ENCODE measurements at places on chromosomes 13 and 19.

- DNase-seq, result no peak
Observed at GRCh38 chr13:86741762-86742285, 929.3 kb upstream of the SLITRK5 start.

DNA sequence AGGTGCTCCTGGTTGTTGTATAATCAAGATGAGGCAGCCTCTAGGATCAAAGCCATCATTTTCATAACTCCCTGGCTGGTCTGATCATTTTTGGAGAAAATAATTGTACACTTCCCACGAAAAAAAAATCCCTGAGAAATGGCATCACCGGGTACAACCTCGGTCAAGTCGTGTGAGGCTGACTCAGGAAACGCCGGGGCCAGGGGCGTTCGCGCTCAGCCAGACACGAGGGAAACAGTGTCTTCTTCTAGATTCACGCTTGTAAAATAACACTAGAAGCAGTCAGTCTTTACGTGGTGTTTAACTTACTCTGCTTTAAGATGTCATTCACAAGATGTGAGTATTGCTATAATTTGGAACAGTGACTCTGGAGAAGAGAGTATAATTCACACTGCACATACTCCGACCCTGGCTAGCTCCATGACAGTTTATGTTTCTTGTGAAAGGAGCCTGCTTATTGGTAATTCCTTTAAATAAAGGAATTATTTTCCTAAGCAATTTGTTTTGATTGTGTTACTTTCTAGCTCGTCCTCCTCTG lies 109.0 kb upstream of the SOX1 start:
- no peak for DNase-seq

GRCh38 chr19:11296264-11296663 lies 304 bp downstream of the TSPAN16 start:
- DNase-seq, result no peak

DNA sequence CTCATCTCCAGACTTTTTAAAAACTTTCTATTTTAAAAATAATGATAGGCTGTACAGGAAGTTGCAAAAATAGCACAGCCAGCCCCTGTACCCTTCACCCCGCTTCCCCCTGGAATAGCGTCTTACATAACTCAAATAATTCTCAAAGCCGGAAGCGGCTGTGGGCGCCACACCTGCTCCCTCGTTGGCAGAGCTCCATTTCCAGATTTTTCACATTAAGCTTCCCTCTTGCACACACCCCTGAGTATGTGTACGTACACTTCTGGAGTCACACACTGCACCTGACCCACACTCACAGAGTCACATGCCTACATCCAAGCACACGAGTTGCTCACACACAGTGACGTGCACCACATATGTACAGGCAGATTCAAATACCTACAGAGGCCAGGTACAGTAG lies 24.9 kb upstream of the DPP9 start:
- peak; percentile 36 for DNase-seq

- DNase-seq, result no peak
Observed at GRCh38 chr19:746956-747355, 4.0 kb upstream of the MISP start.

DNA sequence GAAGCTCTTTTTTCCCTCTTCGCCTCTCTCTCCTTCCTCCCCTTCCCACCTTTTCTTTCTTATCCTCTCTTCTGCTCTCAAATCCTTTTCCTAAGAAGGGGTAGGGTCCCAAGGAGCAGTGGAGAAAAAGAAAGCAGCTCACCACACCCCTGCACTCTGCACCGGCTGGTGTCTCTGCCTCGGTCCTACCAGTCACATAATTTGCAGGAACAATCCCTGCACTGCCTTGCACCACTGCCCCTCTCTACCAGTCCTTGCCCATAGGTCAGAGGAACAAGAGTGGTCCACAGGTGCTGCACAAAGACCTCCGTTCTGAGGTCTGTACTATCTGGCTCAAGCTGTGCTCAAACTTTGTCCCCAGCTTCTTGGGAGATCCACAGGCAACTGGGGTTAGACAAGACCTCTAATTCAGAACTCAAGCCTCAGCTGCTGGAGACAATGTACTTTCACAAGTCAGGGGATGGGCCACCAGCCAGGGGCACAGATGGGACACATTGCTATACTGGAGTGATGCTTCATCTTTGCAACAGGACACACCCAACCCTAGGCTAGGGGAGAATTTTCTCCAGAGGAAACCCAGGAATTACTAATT lies 125.4 kb upstream of the ZNF507 start:
- no peak for DNase-seq

GRCh38 chr13:41490371-41491015 lies 33.1 kb downstream of the RGCC start:
- no peak for DNase-seq

DNA sequence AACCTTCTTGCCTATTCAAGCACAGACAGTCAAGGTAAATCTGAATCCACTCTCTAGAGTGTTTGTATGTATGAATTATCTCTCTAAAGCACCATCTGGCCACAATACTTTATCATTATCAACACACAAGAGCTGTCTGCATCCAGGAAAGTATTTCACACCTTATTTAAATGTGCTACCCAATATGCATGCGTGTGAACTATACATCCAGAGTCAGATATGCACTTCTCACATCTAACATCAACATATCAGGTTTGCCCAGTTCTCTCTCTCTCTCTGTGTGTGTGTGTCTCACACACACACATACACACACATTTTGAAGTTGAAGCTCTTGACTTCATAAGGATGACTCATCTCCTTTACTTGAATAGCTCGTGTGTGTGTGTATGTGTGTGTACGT lies 697.5 kb upstream of the PCDH20 start:
- no peak for DNase-seq

DNA sequence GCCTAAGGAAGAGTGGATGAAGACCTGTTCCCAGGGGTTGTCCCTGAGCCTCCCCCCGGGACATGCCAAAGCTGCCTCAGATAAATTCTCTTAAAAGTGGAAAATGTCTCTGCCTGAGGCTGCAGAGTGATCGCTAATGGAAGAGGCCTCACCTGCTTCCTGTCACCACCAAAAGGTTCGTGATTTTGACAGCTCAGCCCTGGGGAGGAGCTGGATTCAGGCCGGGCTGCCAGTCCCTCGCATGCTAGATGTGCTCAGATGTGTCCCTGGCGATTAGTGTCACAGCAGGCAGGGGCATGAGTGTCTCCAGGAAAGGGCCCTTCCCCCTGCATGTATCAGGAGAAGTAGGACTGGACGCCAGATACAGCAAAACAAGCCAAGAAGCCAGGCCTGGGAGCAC lies 626.5 kb downstream of the UQCRFS1 start:
- no peak for DNase-seq

DNA sequence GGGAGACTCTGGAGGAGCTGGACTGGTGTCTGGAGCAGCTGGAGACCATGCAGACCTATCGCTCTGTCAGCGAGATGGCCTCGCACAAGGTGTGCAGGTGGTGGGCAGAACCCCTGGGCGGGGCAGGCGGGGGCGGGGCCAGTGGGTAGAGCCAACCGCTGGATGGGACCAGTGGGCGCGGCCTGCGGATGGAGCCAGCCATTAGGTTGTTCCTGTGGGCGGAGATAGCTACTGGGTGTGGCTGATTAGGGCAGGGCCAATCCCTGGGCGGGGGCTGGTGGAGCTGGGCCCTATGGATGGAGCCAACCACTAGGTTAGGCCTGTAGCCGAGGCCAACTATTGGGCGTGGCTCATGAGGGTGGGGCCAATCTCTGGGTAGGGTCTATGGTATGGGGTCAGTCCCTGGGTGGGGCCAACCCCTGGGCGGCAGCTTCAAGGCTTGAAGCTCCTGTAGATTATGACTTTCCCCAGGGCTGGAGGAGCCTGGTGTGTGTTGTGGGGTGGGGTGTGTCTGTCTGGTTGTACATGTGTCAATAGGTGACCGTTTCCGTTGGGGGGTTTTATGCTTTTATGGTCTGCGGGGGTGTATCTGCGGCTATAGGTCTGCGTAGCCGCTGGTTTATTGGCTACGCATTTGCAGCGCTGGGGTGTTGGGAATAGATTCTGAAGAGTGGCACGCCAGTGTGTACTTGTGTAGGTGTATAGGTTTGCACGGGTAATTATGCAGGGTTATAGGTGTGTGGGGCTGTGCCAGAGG lies 30.7 kb downstream of the PDE4A start:
- no peak for DNase-seq

DNA sequence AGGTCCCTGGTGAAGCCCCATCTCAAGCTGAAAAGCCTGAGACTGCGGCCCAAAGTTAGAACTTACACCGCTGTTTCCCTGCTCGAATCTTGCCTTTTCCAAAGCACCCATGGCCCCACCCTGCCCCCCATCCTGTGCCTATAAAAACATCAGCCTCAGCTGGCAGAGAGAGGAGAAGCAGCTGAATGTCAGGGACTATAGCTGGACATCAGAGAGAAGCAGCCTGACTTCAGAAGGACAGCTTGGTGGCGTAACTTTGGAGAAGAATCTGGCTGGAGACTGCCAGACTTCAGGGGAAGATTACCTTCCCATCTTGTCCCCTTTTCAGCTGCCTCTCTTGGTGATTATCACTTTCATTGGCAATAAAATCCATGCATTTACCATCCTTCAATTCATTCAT lies 9.3 kb upstream of the RCBTB2 start:
- no peak for DNase-seq

DNA sequence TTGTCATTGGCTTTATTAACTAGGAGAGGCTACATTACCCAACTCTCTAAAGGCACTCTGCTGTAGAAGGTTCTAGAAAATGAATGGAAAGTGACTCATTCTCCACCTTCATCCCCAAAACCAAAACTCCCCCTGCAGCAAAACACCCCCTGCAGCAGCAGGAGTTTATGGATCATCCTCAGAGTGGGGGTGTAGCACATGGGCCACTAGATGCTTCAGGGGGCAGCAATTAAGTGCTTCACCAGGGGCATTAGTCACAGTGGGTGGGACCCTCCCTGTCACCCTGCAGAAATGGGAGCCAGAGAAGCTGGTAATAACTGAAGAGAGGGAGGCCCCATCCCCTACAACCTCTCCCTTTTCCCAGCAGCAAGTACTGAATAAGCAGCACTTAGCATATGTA lies 64.5 kb upstream of the MED4 start:
- no peak for DNase-seq

DNA sequence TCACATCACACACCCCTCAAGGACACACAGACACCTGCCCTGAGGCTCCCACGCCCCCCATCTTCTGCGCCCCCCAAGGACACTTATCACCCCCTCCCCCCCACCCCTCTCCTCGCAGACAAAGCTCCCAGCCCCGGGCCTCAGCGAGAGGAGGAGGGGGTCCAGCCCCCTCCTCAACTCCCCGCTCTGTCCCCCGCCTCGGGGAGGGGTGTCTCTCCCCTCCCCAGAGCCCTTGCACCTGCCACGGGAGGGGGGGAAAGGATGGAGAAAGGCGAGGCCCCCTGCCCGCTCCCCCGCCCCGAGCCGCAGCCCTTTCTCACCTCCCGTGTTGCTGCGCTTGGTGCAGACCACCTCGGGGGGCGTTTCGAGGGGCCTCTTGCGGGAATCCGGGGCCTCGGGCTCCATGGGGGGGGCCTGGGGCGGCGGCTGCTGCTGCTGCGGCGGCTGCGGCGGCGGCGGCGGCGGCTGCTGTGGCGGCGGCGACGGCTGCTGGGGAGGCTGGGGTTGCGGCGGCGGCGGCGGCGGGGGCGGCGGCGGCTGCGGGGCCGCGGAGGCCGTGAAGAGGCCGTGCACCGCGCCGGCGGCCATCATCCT lies 621 bp downstream of the NOVA2 start:
- DNase-seq, result no peak

- no peak for DNase-seq
Observed at GRCh38 chr13:108877300-108877699, 247.9 kb downstream of the MYO16 start.

DNA sequence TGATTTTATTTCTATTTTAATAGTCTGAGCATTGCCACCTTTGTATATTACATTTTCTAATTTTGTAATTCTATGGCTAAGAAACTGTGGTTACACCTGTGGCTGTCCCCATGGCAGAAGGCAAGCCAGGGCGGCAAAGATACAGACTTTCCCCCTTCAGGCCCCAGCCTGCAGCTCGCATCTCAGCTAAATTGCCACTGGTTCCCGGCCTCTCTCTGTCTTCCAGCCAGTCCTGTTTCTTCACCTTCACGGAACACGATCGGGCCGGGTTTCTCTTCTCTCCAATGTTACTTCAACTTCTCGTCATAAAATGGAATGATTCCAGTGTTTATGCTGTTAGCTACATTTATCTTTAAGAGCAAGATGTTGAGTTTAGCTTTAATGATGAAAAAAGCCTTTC lies 124.5 kb upstream of the ZNF507 start:
- DNase-seq, result no peak
